ENCODE measurements at places on chromosomes 1 and 21.

DNA sequence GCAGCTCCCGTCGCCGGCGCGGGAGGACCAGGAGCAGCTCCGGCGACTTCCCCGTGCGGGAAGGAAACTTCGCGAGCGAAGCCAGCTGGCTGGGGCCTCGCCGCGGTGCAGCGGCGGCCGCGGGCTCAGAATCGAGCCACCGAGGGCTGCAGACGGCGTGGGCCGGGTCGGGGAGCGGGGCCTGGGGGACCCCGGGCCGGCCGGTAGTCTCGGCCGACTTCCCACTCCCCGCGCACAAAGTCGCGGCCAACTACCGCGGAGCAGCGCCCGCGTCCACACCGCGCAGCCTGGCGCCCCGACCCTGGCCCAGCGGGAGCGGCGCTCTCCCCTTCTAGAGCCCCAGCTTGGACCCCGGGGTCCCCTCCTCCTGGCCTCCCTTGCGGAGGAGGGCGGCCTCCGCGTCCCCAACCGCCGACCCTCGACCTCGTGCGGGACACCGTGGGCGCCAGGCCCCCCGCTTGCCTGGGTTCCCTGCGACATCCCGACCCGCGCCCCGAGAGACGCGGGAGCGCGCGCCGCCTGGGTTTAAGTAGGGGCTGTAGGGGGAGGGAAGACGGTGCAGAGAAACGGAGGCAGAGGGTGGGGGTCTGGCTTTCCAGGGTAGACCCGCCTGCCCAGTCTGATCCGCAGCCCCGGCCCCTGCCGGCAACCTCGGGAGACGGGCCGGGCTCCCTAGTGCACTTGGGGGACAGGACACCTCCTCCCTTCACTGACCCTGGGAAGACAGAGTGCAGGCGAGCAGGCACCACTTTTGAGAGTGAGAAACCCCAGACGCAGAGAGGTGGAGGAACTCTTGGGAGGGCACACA is 4.7 kb downstream of the PRDM16 start:
- no peak for DNase-seq

DNA sequence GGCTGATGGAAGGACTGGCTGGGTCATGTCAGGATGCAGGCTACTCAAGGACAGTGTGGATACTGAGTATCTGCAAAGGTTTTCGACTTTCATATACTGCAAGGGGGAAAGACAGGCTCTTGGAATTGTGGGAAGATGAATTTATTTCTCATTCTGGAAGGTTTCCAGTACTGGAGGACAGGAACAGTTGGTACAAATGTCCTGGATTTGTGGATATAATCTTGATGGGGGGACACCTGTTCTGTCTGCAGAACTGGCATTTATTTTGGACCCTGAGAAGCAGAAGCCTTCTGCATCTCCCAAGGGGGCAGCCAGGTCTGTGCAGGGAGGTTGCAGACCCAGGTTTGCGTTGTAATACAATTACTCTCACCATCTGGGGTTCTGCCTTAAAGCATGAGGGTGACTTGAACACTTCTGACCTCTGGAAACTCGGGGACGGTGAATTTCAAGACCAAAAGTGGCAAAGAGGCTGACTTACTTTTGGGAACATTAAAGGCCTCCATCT is 65.8 kb downstream of the NOS1AP start:
- DNase-seq: no peak

GRCh38 chr1:93437976-93438605 is 9.8 kb upstream of the FNBP1L start:
- DNase-seq: no peak

DNA sequence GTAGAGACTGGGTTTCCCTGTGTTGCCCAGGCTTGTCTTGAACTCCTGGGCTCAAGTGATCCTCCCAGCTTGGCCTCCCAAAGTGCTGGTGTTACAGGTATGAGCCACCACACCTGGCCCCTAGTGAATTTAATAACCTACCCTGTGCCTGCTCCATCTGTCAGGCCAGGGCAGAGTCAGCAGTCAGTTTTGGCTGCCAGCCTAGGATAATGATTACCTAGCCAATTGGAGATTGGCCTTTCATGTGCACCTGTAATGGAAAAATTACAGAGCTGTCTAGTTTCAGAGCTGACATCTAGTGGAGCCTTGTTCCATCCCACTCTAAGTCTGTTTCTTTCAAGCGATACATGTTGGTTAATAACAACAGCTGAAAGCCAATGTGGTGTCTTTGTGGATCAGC is 92.0 kb downstream of the DIRAS3 start:
- no peak for DNase-seq

- DNase-seq: no peak
These were observed 314.7 kb downstream of the AMY1C start for GRCh38 chr1:104064399-104064798.
